ENCODE measurements at places on chromosomes 3 and 15. TPM values are rescaled to one million over a fixed set of nuclear protein-coding genes. Genes with fewer than 3 reads are reported as not detected.
A peak's percentile ranks its signal among the peaks of the same experiment; 100 is the strongest.

- peaks cover 38% of the 10 kb centered on the region for H3K4me1 ChIP-seq
- H3K36me3 ChIP-seq: peaks cover 68% of the 10 kb centered on the region
- DNase-seq: no peak
- no peaks in the 10 kb centered on the region for H3K27me3 ChIP-seq
- no peak overlapping the region for H3K27ac ChIP-seq
- H3K4me3 ChIP-seq: no peak overlapping the region
Observed at GRCh38 chr3:156705761-156706616, 31.6 kb downstream of the TIPARP start.

GRCh38 chr15:31511707-31512310, 185.2 kb downstream of the KLF13 start:
- H3K4me1 ChIP-seq: peaks cover 27% of the 10 kb centered on the region
- peaks cover 6% of the 10 kb centered on the region for H3K36me3 ChIP-seq
- peaks cover 7% of the 10 kb centered on the region for H3K27me3 ChIP-seq
- peak overlapping the region; percentile 45 for H3K27ac ChIP-seq

DNA sequence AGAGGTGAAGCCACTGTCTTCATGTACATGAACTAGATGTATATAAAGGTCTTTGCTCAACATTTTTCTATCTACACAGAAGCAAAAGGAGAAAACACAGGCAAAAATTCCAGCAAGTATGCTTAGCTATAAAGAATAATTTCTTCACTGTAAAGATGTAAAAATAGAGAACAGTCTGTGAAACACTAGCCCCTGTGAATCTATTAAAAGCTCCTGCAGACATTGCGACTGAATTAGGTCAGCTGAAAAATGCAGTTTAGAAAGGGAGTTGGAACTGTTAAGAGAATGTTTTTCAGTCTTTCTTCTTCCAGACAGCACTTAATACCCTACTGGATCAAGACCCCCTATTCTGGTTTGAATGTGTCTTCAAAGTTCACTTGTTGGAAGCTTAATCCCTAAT, 291.5 kb downstream of the KBTBD8 start:
- no peaks in the 10 kb centered on the region for H3K36me3 ChIP-seq
- no peak overlapping the region for H3K27ac ChIP-seq
- peaks cover 2% of the 10 kb centered on the region for H3K4me1 ChIP-seq
- H3K4me3 ChIP-seq: no peak overlapping the region
- DNase-seq: no peak
- H3K27me3 ChIP-seq: no peaks in the 10 kb centered on the region

- H3K27me3 ChIP-seq: no peaks in the 10 kb centered on the region
- DNase-seq: no peak
- H3K4me3 ChIP-seq: no peak overlapping the region
- H3K36me3 ChIP-seq: no peaks in the 10 kb centered on the region
- H3K4me1 ChIP-seq: peaks cover 11% of the 10 kb centered on the region
- H3K27ac ChIP-seq: no peak overlapping the region
Observed at GRCh38 chr3:32575451-32576113, 4.9 kb upstream of the DYNC1LI1 start.

SLC2A2 gene
- total RNA-seq: not detected

MAP2K5 gene
- total RNA-seq: 25.1 TPM

CD80 gene
- total RNA-seq: 13.0 TPM

PIK3CB gene
- 18.1 TPM for total RNA-seq

PLCD1 gene
- total RNA-seq: 4.2 TPM
